ENCODE measurements at places on chromosomes 2 and 18.

GRCh38 chr18:74652392-74652988 lies 54.8 kb downstream of the ZNF407 start:
- DNase-seq, result no peak

- no peak for DNase-seq
Measured at GRCh38 chr2:237664151-237664550, 36.8 kb downstream of the LRRFIP1 start.

- DNase-seq, result no peak
Measured at GRCh38 chr2:149271575-149271974, 58.8 kb upstream of the LYPD6 start.

- no peak for DNase-seq
Measured at GRCh38 chr2:20618468-20618885, 32.4 kb downstream of the HS1BP3 start.

GRCh38 chr2:240784629-240785423 lies 35.2 kb downstream of the KIF1A start:
- DNase-seq, result no peak

DNA sequence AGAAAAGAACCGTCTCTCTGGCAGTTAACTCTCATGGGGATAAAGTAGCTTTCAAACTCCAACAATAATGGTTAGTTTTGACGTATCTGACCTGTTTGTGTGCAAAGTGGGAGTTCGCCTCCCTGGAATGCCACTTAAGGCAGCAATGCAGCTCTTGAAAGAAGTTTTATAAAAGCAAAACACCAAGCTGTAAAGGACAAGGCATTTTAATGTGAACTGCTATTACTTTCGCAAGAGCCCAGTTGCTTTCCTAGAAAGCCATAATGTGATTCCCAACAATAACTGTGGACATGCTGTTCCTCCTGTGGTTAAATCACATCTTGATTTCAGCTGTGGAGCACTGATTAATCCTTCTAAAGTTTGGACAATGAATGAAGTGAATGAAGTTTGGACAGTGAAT lies 303.7 kb downstream of the PTPRM start:
- no peak for DNase-seq

DNA sequence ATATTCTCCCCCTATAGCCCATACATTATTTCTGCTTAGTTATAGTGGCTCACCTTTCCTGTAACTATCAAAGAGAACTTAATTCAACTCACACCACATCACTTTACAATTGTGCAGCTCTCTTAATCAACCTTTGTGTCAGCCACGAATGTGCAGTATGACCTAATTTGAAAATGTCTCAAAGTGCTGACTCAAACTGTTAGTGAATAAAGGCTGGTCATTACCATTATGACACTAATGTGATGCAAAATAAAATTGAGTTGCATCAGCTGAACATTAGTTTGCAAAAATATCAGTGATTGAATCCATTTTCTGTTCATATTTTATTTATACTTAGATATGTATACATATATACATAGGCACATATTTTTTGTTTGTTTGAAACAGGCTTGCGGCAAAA lies 251.8 kb downstream of the MEIS1 start:
- no peak for DNase-seq

DNA sequence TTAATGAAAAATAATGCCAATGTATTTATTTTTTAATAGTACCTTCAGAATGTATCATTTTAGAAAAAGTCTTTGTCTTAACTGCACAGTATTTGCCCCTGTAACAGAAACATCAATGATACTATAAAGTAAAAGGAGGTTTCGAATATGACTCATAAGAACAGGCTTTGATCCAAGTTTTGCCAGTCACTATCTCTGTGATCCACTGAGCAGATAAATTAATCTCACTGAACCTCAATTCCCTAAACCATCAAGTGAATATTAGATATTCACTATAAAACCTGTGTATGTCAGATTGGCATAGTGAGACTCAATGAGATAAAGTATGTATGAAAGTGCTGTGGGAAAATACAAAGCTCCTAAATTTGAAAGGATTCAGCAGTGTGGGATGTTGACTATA lies 292.1 kb downstream of the EXOC6B start:
- no peak for DNase-seq

DNA sequence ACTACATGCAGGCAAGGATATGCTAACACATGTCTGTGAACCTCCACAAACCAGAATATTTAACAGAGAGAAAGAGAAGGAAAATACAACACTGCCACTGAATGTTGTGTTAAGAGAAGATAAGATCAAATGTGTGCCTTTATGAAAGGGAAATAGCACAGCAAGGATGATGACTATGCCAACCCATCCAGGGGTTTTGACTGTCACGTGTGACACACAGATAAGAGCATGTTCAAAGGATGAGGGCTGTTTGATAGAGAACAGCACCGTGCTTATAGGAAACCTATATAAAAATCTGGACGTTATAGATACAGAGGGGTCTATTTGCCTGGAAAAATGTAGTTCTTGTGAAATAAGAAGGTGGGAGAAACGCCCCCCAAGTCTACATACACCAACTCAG lies 911.8 kb downstream of the CPS1 start:
- no peak for DNase-seq

- DNase-seq, result no peak
Measured at GRCh38 chr2:4965556-4966320, 726.4 kb upstream of the SOX11 start.

GRCh38 chr2:17747684-17748452 lies 5.7 kb downstream of the SMC6 start:
- DNase-seq, result no peak

DNA sequence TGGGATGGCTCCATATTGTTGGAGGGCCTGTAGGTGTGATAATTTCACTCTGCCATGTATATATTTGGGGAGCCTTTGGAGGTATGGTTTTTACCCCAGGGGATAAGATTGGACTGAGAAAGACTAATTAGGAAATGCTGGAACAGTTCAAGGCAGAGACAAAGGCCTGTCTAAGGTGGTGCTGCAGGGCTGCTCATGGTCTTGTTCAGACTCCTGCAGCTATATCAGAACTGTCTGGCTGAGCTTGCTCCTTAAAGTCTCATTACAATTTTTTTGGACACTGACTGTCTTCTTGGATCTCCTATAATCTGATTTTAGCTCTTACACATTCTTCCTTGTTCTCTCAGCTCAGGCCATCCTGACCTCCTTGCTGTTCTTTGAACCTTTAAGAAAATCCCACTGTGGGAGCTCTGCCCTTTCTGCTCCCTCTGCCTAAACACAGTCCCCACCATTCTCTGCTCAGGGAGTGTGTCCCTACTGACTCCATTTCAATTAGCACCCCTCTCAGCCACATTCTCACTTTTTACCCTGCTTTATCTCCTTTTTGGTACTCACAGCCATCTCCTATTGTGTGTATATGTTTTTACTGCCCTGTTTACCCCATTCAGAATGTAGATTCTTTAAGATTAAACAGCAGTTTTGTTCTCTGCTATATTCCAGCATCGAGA lies 468.7 kb upstream of the FANCL start:
- no peak for DNase-seq

DNA sequence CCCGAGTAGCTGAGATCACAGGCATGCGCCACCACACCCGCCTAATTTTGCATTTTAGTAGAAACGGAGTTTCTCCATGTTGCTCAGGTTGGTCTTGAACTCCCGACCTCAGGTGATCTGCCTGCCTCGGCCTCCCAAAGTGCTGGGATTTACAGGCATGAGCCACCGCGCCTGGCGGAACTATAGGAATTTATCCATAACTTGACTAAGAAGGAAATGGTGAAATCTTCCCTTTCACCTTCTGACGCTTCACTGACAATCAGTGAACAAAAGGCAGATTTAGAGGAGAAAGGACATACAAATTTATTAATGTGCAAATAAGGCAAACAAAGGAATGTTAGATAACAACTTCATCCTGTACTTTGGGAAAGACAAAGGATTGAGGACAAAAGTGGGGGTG lies 15.4 kb upstream of the GULP1 start:
- DNase-seq, result no peak

DNA sequence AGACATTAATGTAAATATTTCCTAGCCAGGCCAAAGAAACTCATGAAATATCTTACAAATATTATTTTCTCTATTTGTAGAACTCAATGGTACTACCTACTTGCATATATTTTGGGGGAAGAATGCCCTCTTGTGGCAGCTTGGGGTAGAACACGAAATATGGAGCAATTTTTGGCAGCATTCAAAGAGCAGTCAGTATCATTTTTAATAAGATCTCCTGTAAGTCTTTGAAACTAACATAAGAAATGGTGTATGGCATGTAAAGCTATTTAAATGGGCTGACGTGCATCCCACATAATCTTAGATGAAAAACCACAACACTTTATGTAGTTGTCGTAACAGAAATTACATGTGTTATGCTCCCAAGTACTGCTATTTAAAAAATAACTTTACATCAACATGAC lies 62.3 kb upstream of the CCDC195 start:
- peak; percentile 15 for DNase-seq

DNA sequence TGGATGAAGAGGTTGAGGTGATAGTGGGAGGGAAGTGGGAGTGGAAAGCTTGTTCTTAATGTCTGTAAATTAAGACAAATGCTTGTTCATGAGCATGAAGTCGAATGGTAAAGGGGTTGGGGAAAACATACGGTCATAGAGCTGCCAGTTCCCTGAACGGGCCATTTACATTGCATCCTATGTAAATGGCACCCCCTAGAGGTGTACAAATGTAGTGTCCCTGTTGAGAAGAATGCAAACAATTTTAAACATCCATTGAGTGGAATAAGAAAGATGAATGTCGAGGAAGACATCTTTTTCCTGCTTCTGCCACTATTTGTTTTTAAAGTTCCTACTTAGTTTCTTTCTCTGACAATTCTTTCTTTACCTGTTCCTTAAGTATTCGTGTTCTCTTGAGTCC lies 155.7 kb downstream of the RDH14 start:
- no peak for DNase-seq

- DNase-seq, result no peak
Measured at GRCh38 chr2:133266041-133266925, 302.0 kb downstream of the NCKAP5 start.

DNA sequence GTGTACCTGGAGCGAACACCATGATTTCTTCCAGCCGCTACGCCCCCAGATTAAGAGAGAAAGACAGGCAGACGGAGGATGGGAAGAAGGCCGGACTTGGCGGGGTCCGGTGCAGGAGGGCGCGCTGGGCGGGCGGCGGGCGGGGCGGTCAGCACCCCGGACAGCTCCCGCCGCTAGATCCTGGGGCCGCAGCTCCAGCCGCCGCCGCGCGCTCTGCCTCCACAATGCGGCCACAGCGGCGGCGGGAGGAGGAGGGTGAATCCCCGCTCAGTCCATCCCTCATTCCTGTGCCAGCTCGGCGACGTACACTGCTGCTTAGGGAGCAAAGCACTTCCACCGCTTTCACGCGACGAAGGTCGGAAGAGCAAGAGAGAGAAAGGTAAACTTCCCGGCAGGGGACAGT lies at the start of gene AKAIN1:
AKAIN1 (minus strand) TSS at position 226 of the 403 bp plus-strand sequence; CDS start at position 22, 204 bp downstream.
- no peak for DNase-seq

DNA sequence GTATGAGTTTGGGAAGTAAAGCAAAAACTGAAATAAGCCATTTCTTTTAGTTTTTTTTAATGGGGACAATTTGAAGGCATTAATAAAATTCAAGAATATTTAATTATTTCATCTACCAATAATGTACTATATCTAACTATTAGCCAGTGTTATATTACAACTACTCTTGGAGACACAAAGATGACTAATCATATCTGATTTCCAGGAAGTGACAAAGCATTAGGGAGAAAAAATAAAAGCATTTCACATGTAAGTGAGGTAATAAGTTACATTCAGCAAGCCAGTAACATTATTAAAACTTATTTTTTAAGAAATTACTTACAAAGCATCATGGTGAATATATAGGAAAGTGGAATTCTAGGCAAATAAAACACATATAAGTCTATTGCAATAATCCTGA lies 781.3 kb upstream of the NRXN1 start:
- DNase-seq, result no peak

GRCh38 chr2:58432491-58433170 lies 191.5 kb upstream of the FANCL start:
- DNase-seq, result no peak

DNA sequence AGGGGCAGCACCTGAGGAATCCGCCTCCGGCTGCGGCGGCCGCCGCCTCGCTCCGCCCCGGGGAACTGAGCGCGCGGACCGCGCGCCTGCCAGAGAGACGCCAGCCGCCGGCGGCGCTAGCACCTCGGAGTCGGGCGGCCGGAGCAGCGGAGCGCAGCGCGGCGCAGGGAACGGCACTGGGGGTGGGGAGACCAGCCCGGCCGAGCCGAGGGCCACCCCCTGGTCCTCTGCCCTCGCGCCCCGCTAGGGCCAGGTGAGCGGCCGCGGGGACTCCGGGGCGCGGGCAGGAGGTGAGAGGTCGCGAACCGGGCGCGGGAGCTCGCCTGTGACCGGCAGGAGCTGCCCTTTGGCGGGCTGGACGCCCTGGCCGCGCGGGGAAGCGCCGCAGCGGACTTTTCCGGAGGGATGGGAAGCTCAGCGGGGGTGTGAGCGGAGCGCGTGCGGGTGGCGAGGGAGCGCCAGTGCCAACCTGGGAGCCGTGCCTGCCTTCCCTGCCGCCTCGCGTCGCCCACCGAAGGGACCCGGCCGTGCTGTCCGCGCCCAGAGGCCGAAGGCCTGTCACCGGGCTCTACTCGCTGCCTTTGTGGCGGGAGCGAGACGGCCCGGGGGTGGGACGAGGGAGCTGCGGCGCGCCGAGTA lies at the start of gene GREB1L:
GREB1L (plus strand) TSS at position 92 of the 639 bp plus-strand sequence. CDS start 141,287 bp downstream, outside the sequence.
- no peak for DNase-seq

DNA sequence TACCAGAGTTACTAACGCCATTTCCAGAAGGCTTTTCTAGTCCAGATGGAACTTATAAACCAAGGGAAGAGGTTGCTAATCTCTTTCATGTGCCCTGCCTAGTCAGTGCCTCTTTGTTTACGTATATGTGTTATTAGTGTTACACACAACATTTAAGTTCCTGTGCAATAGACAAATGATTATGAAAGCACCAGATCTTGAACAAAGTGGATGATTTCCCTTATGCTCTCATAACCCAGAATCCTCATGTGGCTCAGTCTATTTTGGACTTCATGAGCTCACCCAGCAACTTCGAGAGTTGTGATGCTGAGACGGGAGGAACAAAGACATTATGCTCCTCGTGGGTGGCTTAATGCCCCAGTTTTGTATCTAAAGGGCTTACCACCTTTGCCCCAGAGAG lies 214.4 kb upstream of the SP5 start:
- no peak for DNase-seq

GRCh38 chr2:25127646-25128045 lies 40.7 kb downstream of the POMC start:
- DNase-seq, result no peak

DNA sequence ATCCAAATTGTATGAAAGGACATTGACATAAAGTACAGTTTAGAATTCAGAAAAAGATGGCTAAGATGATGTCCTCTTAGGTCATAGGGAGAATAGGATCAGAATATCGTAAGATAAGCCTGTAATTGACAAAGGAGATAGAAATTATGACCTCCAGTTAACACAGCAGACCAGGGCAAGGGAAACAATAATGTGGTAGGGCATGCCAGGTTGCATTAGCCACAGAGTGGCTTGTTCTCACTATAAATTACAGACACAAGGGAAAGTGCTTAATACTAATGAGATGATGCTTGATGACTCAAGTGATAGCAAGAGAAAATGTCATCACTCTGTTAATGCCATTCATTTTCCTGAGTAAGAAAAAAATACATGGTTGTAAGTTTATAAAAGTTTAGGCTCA lies 48.9 kb upstream of the LRP1B start:
- no peak for DNase-seq

GRCh38 chr2:68756178-68756577 lies 21.6 kb downstream of the ARHGAP25 start:
- no peak for DNase-seq
